H1 (cell line): ENCODE measurements at places on chromosomes 2 and 18. TPM values are rescaled to one million over a fixed set of nuclear protein-coding genes. Genes with fewer than 3 reads are reported as not detected.

RTP5 gene
- not detected in 2 replicates for total RNA-seq

CYBRD1 gene
- 12.6 and 14.9 TPM in 2 replicates for total RNA-seq

GPN1 gene
- total RNA-seq, result 35.3 and 43.5 TPM in 2 replicates

BMP10 gene
- total RNA-seq, result not detected in 2 replicates

TFCP2L1 gene
- total RNA-seq, result 3.2 and 3.8 TPM in 2 replicates

NCK2 gene
- total RNA-seq, result 61.7 and 65.7 TPM in 2 replicates

FRZB gene
- total RNA-seq, result 4.6 and 4.7 TPM in 2 replicates

KCNF1 gene
- 0.48 and 0.90 TPM in 2 replicates for total RNA-seq

NEU2 gene
- total RNA-seq, result not detected in 2 replicates

PPP4R1 gene
- 96.1 and 108 TPM in 2 replicates for total RNA-seq

EDAR gene
- not detected in 2 replicates for total RNA-seq

GLI2 gene
- total RNA-seq, result 46.9 and 49.8 TPM in 2 replicates

OSR1 gene
- total RNA-seq, result 0.22 TPM in 1 of 2 replicates, not detected in the other

GRCh38 chr2:181352158-181352557 is 105.0 kb upstream of the ITGA4 start:
- no peaks in the 10 kb centered on the region for H3K27me3 ChIP-seq
- H3K27ac ChIP-seq, result no peak overlapping the region
- no peak for DNase-seq
- no peak overlapping the region for H3K4me3 ChIP-seq
- no peaks in the 10 kb centered on the region for H3K4me1 ChIP-seq
- H3K36me3 ChIP-seq, result no peaks in the 10 kb centered on the region

- no peaks in the 10 kb centered on the region for H3K36me3 ChIP-seq
- H3K27ac ChIP-seq, result no peak overlapping the region
- H3K27me3 ChIP-seq, result no peaks in the 10 kb centered on the region
- no peak overlapping the region for H3K4me3 ChIP-seq
- no peak for DNase-seq
These were observed 24.8 kb downstream of the GAREM1 start for GRCh38 chr18:32445846-32446245.

GRCh38 chr2:170024721-170025120 is 153.2 kb upstream of the MYO3B start:
- no peaks in the 10 kb centered on the region for H3K36me3 ChIP-seq
- H3K4me1 ChIP-seq, result peaks cover 6% of the 10 kb centered on the region; the same call in 1 of the 2 replicates
- no peaks in the 10 kb centered on the region for H3K27me3 ChIP-seq

DNA sequence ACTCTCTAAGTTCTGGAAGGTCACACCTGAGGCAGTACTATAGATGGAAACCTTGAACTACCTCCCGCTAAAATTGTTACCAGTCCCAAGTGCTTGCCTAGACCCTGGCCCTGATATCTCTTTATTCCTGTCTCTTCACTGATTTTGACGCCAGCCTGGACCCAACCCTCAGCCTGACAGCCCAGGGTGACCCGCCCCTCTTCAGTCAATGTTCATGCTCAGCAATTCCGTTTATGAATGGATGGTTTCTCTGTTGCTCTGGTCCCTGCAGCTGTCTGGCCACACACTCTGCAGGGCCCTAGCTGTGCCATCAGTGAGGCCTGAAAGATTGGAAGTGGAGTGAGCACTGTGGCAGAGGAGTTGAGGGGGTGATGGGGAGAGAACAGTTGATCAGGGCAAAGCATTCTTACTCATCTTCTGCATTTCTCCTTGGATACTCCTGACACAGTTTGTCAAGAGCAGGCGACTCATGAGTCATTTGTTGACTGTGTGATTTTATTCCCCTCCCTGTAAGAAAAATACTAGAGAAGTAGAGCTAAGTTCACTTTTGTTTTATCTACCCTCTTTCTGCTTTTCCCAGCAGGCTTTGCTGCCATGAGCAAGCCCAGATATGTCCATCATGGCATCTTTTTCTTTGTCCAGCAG is 46.0 kb downstream of the NPAS2 start:
- DNase-seq, result no peak
- H3K4me3 ChIP-seq, result no peak overlapping the region
- H3K4me1 ChIP-seq, result no peaks in the 10 kb centered on the region
- no peaks in the 10 kb centered on the region for H3K27me3 ChIP-seq
- H3K36me3 ChIP-seq, result no peaks in the 10 kb centered on the region

DNA sequence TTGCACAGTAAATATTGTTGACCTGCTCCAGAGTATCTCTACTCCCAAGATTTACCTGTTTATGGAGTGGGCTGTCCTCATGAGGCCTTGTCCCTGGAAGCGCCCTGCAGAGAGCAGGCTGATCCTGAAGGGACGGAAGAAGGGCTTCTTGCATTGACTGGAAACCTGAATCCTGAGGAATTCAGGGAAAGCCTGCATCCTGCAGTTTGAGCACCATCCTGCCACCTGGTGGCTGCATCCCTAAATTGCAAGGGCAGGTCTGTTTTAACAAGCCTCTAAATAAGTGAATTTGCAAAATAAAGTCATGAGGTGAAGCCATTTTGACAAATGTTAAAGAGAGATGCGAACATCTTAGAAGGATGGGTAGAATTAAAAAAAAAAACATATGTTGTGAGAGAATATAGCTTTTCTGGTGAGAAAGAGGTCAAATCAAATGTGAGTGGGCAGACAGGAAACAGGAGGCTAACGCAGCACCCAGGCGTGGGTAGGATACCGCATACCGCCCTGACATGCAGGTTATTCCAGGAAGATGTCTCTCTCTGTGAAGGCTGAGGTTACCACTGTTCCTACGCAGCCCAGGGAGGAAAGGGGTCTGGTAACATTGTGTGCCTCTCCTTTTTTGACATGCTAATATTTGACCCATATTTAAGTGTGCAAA is 754.9 kb downstream of the RNF144A start:
- no peak overlapping the region for H3K4me3 ChIP-seq
- peak; percentile 96 for DNase-seq
- H3K4me1 ChIP-seq, result no peaks in the 10 kb centered on the region; the same call in none of the 2 replicates

DNA sequence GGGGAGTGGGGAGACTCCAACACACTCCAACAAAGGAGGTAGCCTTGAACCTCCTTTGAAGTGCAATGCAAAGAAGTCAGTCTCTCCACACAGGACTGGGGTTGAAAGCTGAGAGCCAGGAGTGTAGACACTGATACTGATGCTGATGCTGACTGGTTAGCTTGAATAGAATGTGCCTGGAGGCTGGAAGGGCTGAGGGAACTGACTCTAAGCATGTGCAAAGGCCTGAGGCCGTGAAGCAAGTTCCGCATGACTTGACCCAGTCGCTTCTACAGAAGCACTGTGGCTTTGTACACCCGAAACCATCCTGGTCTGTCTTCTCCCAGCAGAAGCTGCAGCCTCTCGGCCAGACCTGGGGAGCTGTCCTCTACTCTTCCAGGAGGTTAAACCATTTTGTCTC is 10.4 kb downstream of the FOXI3 start:
- H3K27ac ChIP-seq, result 0 out of 2 replicates have a peak overlapping the region, but pooled peaks have one; percentile 11
- no peak overlapping the region for H3K4me3 ChIP-seq
- no peak for DNase-seq
- no peaks in the 10 kb centered on the region for H3K27me3 ChIP-seq

- no peak for DNase-seq
- H3K36me3 ChIP-seq, result no peaks in the 10 kb centered on the region
- no peaks in the 10 kb centered on the region for H3K4me1 ChIP-seq
- H3K27ac ChIP-seq, result no peak overlapping the region
- H3K4me3 ChIP-seq, result no peak overlapping the region
These were observed 58.7 kb downstream of the C18orf54 start for GRCh38 chr18:54416436-54416835.

- no peak overlapping the region for H3K27ac ChIP-seq
- no peak overlapping the region for H3K4me3 ChIP-seq
- H3K4me1 ChIP-seq, result no peaks in the 10 kb centered on the region
- no peak for DNase-seq
- H3K36me3 ChIP-seq, result no peaks in the 10 kb centered on the region
These were observed 334.1 kb upstream of the MYT1L start for GRCh38 chr2:2664989-2665833.

- peaks cover 13% of the 10 kb centered on the region for H3K4me1 ChIP-seq
- H3K27ac ChIP-seq, result no peak overlapping the region
- peaks cover 38% of the 10 kb centered on the region for H3K27me3 ChIP-seq
- no peaks in the 10 kb centered on the region for H3K36me3 ChIP-seq
These were observed 3.8 kb downstream of the PROC start for GRCh38 chr2:127421871-127422558.

DNA sequence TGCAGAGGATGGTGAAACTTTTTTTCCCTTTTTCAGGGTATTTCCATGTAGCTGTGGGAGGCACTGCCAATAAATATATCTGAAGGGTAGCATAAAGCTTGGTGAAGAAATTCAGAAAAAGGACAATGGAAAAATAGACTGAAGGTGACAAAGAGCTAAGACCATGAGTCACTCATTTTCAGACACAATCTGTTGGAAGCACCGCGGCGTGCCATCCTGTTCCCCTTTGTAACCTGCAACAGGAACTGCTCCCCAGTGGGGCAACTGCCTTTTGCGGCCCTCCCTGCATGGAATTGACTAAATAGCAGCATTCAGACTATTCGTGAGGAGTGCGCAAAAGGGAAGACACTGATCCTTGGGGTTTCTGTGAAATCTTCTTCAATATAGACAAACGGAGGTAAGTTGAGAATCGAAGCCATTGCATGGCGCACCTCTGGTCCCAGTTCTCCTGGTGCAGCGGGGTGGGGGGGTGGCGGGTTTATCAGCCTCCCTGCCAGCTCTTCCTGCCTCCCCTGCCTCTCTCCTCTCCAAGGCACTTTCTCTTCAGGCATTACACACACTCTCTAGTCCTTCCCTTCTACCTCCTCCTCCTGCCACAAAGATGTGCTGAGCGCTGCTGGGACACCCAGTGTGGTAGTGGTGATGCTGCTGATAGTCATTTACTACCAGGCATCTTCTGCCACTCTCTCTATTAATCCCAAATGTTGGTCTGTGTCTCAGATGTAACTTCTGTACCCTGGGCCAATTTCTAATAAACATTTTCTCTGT is 126.2 kb upstream of the TMEM200C start:
- H3K27me3 ChIP-seq, result no peaks in the 10 kb centered on the region
- DNase-seq, result no peak
- H3K4me3 ChIP-seq, result no peak overlapping the region
- no peaks in the 10 kb centered on the region for H3K36me3 ChIP-seq
- H3K4me1 ChIP-seq, result no peaks in the 10 kb centered on the region

GRCh38 chr2:145846982-145847381 is 1327.1 kb upstream of the ZEB2 start:
- no peaks in the 10 kb centered on the region for H3K27me3 ChIP-seq
- no peaks in the 10 kb centered on the region for H3K36me3 ChIP-seq
- no peaks in the 10 kb centered on the region for H3K4me1 ChIP-seq
- H3K27ac ChIP-seq, result no peak overlapping the region
- DNase-seq, result no peak
- H3K4me3 ChIP-seq, result no peak overlapping the region

GRCh38 chr2:16664052-16664731 is 1.4 kb downstream of the CYRIA start:
- peaks cover 11% of the 10 kb centered on the region for H3K27me3 ChIP-seq
- H3K4me3 ChIP-seq, result no peak overlapping the region
- H3K36me3 ChIP-seq, result no peaks in the 10 kb centered on the region
- peaks cover 3% of the 10 kb centered on the region for H3K4me1 ChIP-seq
- H3K27ac ChIP-seq, result no peak overlapping the region

DNA sequence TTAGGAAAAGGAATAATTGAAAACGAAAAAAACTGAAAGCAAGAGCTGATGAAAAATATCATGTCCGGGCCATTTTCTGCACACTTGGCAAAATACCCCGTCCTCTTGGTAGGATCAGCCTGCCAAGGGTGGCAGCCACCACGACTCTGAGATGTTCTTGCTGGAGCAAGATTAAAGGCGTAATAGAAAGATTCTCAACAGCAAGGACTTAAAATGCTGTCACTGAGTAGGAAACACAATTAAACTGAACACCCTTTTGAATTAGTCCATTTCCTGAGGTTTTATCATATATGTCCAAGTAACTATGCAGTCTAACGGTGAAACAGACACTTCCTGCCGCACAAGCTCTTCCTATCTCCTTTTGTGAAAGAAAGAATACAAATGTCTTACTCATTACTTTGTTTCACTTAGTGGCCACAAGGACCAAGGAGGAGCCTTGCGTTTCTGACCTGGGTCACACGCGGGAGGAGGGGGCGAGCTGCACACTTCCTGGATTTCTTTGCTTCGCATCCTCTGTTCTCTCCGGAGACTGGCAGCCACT is 222.7 kb downstream of the PIEZO2 start:
- no peak overlapping the region for H3K27ac ChIP-seq
- H3K4me1 ChIP-seq, result peaks cover 20% of the 10 kb centered on the region
- no peaks in the 10 kb centered on the region for H3K36me3 ChIP-seq
- no peak for DNase-seq
- H3K27me3 ChIP-seq, result no peaks in the 10 kb centered on the region

- no peak for DNase-seq
- H3K4me1 ChIP-seq, result no peaks in the 10 kb centered on the region
- H3K36me3 ChIP-seq, result no peaks in the 10 kb centered on the region
- no peak overlapping the region for H3K4me3 ChIP-seq
These were observed 87.1 kb upstream of the LYPD1 start for GRCh38 chr2:132757002-132757589.

DNA sequence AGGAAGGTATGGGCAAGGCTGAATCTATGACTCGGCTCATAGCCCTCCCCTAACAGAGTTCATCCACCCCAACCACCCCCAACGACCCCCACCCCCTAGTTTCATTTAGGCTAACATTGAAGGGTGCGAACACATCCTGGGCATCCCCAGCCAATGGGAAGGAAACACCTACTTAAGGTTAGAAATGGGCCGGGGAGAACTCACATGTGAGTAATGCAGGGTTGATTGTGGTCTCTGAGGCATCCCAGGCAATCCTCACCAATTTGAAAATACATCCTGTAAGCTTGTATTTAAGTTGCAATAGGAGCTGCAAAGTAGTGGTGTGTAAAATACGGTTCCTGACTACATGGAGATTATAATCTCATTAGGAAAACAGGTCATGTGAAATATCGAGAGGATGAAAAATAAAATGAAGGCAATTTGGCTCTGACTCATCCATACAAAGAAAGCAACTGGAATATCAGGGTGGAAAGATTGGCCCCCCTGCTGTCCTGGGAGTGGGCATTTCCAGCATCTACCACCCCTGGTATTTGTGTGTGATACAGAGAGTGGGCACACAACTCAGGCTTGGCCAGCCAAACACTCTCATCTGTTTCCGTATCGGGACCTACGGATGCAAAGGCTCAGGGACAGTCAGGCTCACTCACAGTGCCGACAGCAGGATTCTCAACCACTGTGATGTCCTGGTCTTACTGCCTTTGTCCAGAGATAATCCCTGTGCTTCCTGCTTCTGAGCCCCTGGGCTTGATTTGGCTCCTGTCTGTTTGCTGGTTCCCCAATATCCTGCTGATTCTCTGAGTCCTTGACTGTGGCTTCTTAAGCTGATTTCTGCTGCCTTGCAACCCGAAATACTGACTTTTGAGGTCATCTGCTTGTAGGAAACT is 90.0 kb upstream of the NCKAP5 start:
- DNase-seq, result no peak
- no peaks in the 10 kb centered on the region for H3K36me3 ChIP-seq
- H3K4me1 ChIP-seq, result 0 out of 2 replicates have a peak, but pooled peaks cover 6% of the 10 kb centered on the region
- H3K27me3 ChIP-seq, result no peaks in the 10 kb centered on the region

GRCh38 chr2:191265311-191266170 is 20.3 kb downstream of the MYO1B start:
- H3K4me1 ChIP-seq, result no peaks in the 10 kb centered on the region
- no peak overlapping the region for H3K4me3 ChIP-seq
- DNase-seq, result no peak
- H3K27me3 ChIP-seq, result no peaks in the 10 kb centered on the region
- no peak overlapping the region for H3K27ac ChIP-seq

- no peak overlapping the region for H3K27ac ChIP-seq
- no peak overlapping the region for H3K4me3 ChIP-seq
- H3K4me1 ChIP-seq, result peaks cover 8% of the 10 kb centered on the region
- H3K27me3 ChIP-seq, result no peaks in the 10 kb centered on the region
These were observed 274.5 kb upstream of the PXDN start for GRCh38 chr2:2018713-2019410.

- no peaks in the 10 kb centered on the region for H3K27me3 ChIP-seq
- no peak overlapping the region for H3K4me3 ChIP-seq
- H3K27ac ChIP-seq, result no peak overlapping the region
- no peak for DNase-seq
- no peaks in the 10 kb centered on the region for H3K4me1 ChIP-seq
These were observed 60.2 kb upstream of the TXNDC2 start for GRCh38 chr18:9825571-9826073.
